PC-3 (cell line): ENCODE measurements at places on chromosomes 6 and 20.

GRCh38 chr20:18276821-18277220, 11.5 kb upstream of the ZNF133 start:
- DNase-seq = peak; percentile 95

- DNase-seq = no peak
Observed at GRCh38 chr6:120992257-120992656, 342.0 kb downstream of the TBC1D32 start.

- DNase-seq = peak; percentile 5
Observed at GRCh38 chr6:107080036-107080435, 35.3 kb downstream of the BEND3 start.

- no peak for DNase-seq
Observed at GRCh38 chr6:705047-705446, 12.1 kb upstream of the EXOC2 start.

DNA sequence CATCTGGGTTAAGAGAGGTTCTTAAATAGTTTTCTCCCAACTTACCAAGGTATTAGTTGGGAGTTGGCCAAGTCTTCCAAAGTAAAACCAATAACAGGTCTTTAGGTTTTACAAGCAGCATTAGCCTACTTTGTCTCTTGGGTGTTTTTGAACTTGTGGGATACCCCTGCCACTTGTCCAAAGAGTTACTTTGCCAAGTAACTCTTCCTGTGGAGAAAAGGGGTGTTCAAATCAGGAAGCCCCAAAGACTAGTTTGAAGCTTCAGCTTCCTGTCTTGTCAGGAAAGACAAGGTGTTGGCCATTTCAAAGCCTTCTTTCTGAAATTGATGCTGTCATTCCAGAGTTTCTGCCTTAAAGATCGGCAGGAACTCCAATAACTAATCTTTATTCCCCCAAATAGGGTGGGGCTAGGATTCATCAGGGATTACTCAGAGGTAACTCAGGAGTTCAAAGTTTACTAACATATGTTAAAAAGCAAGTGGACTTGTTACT, 822 bp downstream of the RAB22A start:
- peak; percentile 83 for DNase-seq

DNA sequence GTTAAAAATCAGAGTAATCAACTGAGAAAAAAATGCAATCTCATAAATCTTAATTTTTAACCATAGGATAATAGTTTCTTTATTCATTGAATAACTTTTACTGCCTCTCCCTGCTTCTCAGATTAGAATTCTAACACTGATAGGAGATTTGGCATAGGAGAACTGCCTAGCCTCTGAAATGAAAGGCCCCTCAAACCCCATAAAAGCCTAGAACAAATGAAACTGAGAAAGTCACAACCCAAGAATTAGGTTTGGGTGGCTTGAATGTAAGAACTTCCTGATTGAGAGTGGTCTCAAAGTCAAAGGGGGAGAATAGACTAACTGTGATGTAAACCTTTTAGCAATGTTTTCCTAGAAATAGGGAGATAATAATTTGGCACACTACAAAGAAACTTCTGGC, 52.2 kb downstream of the SAMD5 start:
- DNase-seq = no peak

DNA sequence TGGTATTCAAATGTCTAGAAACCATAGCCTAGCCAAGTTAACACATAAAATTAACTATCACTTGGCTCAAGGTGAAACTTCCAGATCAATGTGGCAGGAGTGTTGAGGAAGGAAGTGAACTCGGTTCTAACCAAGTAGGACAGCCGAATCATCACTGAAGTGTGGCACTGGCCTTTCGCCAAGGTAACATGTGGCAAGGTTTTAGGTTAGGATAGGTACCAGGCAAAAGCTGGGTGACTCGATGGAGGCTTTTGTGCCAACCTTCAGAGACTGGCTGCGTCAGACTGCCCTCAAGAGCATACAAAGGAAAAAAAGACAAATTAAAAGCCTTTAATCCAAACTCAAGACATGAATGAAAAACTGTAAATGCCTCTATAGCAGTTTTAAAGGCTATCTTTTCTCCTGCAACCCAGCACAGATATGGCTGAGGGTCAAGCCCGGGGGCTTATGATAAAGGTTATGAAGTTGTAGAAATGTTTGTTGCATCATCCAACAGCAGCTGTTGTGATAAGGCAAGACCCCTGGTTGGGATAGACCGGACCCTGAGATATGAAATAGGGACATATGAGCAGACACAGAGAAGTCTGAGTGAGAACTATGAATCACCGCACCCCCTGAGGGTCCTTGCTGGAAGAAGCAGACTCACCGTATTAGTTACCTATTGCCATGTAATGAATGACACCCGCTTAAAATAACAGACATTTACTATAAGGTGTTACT, 11.9 kb downstream of the PSMB9 start:
- no peak for DNase-seq

GRCh38 chr6:44342489-44342888, at the start of gene SPATS1:
Gene SPATS1, plus strand, starts transcription at chr6:44342650. Its CDS starts 446 bp downstream, at chr6:44343096.
- no peak for DNase-seq

DNA sequence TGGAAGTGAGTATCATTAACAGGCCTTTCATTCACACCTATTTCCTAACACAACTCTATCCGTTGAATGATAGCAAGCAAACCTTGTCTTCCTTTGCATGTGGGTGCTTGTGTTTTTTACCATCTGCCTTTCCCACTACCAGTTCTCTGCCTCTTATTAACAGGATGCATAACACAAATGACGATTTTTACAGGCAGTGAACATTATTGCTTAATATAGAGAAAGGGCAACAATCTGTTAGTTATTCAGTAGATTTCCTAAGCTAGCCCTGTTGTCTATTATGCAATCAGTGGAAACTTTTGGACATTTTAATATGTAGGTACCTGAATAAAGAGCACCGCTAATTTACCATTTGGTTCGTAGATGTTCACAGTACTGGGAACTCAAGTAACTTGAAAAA, 348.8 kb upstream of the PLCB4 start:
- no peak for DNase-seq

DNA sequence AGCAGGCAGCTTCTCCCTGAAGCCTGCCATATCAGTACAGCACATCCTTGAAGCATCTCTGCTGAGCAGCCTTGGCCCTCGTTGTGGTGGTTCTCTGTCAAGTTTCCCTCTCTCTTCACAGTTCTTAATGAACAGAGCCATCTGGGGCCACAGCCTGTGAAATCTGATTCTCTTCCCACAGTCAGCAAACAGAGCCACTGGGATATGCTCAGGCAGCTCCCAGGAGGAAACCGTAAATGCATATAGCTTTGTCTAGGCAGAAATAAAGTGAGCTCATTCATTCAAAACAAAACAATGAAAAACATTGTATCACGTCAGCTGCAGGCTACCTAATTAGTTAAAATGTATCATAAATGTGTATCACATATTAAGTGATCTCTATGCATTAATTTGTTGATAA, 80.3 kb downstream of the TBC1D7 start:
- DNase-seq = peak; percentile 14

DNA sequence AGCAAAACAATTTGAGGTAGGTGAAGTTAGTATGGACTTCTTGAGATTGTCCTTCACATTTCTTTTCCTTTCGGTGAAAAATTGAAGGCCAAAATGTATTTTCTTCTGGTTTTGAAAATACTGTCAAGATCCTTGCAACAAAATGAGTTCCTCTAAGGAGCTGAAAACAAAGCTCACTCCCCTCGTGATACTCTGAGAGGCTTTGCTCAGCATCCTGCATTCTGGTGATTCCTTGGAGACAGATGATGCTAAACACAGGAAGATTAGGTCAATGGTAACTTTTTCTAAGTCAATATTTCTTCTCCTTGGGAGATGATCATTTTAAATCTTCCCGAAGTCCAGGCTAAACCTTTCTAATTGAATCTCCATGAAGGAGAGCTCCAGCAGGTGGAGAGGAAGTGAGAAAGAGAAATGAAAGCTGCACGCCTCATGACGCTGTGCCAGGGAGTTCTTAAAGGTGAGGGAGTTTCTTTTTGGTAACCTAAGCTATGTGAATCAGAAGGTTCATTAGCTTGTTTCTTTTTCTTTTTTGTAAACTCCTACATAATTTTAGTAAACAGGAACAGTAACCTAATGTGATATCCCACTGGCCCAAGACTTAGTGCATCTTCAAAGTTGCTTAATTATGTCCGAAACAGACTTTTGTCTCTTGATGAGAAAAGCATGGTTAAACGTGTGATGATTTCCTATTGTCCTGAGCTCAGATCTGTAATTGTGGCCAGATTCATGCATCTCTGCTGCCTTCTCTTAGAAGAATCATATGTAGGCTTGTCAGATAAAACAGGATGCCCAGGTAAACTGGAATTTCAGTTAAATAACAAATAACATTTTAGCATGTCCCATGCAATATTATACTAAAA, 15.0 kb downstream of the ESR1 start:
- DNase-seq = no peak

- DNase-seq = no peak
Observed at GRCh38 chr6:119134752-119135151, 56.3 kb upstream of the FAM184A start.

DNA sequence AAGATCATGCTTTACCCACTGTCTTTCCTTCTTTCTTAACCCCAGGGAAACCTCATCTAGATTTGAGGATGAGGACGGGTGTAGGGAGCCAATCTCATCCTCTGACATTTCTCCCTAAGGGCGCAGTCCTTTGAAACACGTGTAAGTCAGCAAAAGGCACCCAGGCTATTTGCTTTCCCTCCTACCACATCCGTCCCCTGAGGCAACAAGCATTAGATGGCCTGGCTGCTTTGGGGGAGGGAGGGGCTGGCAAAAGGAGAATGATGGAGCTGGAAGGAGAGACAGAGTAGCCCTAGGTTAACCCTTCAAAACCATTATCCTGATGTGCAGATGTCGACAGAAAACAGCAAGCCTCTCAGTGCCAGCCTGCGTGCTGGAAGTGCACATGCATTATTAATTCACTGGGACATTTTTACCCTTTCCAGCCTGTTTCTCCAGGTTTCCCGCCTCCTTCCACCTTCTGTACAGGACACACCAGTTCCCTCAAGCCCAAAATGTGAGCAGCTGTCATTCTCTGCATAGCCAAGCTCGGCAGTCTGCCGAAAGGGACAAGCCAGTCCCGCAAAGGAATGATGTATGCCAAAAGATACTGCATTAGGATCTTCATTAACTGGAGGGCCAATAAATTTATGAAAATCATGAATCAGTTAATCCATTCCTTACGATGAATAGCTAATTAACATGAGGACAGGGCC, 547.2 kb downstream of the CD83 start:
- DNase-seq = peak; percentile 72

DNA sequence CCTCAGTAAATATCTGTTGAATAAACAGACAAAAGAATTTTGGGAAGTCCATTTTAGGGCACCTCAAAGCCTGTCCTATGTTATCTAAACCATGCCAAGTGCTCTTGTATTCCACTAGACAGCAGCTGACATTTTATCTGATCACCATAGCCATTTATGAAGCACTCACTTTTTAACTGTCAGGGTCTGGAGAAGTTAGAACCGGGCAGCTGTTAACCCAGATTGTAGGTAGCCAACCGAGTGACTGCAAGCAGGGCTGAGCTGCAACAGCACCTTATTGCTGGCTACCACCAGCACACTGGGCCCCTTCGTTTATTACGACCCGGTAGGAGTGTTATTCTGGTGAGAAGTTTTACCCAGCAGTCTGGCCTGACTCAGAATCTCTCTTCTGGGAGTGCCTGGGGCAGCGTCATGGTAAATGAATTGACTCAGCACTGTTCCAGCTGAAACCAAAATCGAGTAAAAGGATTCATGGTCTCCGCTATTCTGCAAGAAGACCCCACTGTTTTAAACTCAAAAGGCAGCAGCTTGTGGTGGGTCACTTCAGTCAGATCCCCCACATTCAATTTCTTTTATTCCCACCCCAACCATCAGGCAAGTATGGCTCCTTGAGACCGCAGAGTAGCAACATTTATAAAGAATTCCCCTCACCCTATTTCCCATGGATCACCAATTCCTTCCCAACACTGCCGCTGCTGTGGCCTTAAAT, 1.7 kb downstream of the UBE2V1 start:
- peak; percentile 84 for DNase-seq

GRCh38 chr6:36829919-36830544, 9.2 kb downstream of the CPNE5 start:
- no peak for DNase-seq

GRCh38 chr20:54692168-54692887, 216.9 kb downstream of the DOK5 start:
- no peak for DNase-seq

GRCh38 chr6:159181914-159182313, 12.7 kb downstream of the FNDC1 start:
- no peak for DNase-seq

- no peak for DNase-seq
Observed at GRCh38 chr20:64233725-64234124, 21.8 kb upstream of the PCMTD2 start.

- DNase-seq = peak; percentile 41
Observed at GRCh38 chr6:104589940-104590339, 269.8 kb downstream of the HACE1 start.

DNA sequence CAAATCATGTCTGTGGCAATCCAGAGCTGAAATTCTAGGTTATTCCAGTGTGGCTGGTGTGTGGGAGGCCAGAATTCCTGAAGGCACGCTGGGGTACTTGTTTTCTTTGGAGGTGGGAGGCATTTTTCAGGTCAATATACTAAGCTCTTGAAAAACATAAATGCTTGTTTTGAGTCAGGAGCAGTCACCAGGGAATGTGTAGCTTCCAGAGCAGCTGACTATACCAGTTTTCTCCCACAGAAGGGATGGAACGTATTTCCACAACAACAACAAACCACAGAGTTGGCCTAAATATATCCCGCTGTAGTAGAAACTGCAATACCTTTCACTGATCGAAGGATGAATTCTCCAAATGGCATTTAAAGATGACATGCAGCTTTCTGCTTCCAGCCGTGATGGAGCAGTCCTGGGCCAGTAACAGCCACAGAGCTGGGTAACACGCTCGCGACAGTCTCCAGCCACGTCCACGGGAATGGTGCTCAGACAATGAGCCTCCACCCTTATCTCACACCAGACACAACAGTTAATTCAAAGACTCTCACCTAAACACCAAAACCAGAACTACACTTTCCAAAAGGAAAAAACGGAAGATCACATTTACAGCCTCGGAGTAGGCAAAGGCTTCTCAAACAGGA, 23.2 kb downstream of the CHRNA4 start:
- DNase-seq = no peak

DNA sequence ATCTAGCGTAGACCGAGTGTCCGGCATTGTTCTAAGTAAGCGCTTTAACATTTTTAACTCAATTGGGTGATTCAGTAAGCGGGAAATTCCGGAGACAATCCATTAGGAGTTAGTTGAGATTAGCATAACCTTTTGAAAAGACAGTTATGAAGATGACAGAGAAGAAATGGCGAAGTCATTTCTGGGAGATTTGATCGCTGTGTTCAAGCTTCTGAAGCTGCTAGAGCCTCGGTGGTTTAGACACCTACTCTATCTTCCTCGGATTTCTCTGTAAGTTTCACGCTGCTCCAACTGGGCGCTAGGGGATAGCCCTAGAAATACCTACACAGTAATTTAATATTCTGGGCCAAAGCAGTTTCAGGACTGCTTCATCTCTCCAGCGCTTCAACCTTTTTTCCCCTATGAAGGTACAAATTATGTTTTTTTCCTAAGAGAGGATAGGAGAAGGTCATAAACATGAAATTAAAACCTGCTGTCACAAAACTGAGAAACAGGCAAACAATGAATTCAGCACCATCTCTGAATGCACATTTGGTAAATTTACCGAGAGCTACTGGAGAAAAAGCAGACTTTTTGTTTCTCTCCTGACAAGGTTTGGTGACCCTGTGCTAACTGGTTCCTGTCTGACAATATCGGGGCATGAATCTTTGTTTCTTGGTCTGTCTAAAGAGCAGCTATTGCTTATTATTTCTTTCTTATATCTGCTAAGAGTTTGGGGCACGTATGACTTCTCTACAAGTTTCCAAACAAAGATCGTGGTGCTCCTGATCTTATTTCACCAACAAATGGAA, 22.4 kb downstream of the ZNF311 start:
- DNase-seq = peak; percentile 75

- peak; percentile 42 for DNase-seq
Observed at GRCh38 chr6:107866606-107867301, 42.6 kb upstream of the SCML4 start.
